ENCODE measurements at places on chromosomes 4 and X.

DNA sequence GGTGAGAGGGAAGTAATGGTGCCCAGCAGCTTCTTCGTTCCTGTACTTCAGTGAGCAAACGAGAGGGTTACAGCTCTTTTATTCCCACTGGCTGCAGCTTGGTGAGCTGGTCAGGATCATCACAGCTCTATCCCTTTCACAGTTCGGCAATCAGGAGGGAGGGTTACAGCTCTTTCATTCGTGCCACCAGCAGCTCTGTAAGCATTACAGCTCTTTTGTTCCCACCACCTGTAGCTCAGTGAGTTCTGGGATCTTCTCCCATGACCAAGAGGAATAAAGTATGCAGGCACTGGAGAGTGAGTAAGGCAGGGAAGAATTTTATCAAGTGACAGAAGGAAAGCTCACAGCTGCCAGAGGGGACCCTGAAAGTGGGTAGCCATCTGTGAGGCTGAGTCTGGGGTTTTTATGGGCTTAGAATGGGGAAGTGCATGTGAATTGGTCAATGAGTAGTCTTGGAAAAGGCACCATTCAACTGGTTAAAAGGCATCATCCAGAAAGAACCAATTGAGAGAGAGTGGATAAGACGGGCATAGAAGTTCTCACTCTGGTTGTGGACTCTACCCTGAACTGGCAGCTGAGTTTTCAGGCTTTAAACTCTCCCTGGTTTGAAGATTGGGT lies 123.7 kb downstream of the COX18 start:
- no peak for DNase-seq

DNA sequence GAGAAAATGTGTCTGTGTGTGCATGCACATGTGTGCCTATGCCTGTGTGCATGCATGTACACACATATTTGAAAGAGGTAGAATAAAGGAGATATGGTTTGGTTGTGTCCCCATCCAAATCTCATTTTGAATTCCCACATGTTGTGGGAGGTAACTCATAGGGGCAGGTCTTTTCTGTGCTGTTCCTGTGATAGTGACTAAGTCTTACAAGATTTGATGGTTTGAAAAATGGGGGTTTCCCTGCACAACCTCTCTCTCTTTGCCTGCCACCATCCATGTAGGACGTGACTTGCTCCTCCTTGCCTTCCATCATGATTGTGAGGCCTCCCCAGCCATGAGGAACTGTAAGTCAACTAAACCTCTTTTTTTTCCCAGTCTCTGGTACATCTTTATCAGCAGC lies 87.2 kb downstream of the PRDM5 start:
- DNase-seq: no peak

DNA sequence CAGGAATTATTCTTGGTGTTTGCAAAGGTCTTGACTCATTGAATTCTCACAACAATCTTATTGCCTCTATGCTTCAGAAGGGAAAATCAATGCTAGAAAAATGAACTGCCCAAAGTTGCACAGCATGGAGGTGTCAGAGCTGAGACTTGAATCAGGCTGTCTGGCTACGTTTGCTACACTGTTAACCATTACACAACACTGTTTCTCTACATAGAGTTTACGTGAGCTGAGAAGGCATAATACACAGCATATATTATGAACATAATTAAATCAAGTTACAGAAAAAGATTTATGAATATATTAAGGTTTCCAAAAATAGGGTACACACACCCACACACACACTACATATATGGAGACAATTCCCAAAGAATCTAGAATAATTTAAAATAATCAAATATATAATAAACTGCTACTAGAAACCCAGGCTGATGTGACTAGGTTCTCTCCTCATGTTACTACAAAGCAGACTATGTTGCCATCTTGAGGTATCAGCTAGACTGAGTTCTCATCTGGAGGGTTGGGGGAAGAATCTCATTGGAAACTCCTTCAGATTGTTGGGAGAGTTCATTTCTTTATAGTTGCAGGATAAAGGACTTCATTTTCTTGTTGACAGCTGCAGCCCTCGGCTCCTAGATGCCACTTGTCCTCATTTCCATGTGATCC lies 1270.5 kb downstream of the ARAP2 start:
- DNase-seq: no peak

GRCh38 chr4:12360391-12360790 lies 931.7 kb upstream of the HS3ST1 start:
- DNase-seq: no peak

DNA sequence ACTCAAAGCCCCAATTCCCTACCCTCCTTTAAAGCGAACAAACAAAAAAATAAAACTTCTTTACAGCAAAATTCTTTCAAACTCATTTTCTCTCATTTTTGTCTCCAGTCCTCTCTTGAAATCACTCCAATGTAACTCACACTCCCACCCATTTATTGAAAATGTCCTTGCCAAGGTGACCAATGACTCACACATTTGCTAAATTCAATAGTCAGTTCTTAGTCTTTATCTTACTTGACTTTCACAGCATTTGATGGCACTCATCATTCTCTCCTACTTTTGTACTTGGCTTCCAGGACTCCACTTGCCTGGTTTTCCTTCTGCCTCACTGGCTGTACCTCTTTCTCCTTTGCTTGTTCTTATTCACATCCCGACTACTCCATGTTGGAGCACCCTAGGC lies 19.9 kb downstream of the CC2D2A start:
- no peak for DNase-seq

GRCh38 chr4:135050086-135050717 lies 848.6 kb upstream of the PABPC4L start:
- DNase-seq: no peak

DNA sequence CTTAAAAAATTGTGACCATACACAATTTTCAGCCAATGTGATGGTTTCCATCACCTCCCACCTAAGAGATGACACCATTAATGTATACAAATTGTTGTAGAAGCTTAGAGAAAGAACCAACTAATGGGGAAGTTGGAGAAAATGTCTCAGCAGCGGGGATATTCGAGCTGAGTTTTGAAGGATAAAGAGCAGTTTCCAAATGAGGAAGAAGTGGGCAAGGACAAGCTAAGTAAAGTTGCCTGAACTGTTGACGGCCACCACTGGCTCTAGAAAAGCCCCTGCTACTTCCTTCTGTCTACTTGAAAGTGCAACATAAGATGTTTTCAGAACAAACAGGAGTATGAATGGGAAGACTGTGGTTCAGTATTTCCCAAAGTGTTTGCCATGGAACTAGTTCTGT lies 92.0 kb downstream of the CHRNA9 start:
- no peak for DNase-seq

Measured in activated CD8-positive, alpha-beta memory T cell treated with anti-CD3 and anti-CD28 coated beads for 24 hours (primary cell).